Hematopoietic multipotent progenitor cell treated with erythropoietin and hydrocortisone succinate and interleukin-3 and kit ligand, for 4 days (in vitro differentiated cells): ENCODE measurements at places on chromosomes 11 and 22.
A peak's percentile ranks its signal among the peaks of the same experiment; 100 is the strongest.

GRCh38 chr11:37107415-37107814 lies 509.4 kb upstream of the RAG2 start:
- peak; percentile 8 for DNase-seq

GRCh38 chr11:12451179-12451814 lies 73.9 kb downstream of the PARVA start:
- DNase-seq = no peak

- no peak for DNase-seq
Measured at GRCh38 chr11:125313271-125314219, 149.0 kb downstream of the PKNOX2 start.

GRCh38 chr11:42200311-42200710 lies 740.9 kb upstream of the LRRC4C start:
- no peak for DNase-seq

- no peak for DNase-seq
Measured at GRCh38 chr22:30497466-30498150, 7.9 kb downstream of the SEC14L4 start.

DNA sequence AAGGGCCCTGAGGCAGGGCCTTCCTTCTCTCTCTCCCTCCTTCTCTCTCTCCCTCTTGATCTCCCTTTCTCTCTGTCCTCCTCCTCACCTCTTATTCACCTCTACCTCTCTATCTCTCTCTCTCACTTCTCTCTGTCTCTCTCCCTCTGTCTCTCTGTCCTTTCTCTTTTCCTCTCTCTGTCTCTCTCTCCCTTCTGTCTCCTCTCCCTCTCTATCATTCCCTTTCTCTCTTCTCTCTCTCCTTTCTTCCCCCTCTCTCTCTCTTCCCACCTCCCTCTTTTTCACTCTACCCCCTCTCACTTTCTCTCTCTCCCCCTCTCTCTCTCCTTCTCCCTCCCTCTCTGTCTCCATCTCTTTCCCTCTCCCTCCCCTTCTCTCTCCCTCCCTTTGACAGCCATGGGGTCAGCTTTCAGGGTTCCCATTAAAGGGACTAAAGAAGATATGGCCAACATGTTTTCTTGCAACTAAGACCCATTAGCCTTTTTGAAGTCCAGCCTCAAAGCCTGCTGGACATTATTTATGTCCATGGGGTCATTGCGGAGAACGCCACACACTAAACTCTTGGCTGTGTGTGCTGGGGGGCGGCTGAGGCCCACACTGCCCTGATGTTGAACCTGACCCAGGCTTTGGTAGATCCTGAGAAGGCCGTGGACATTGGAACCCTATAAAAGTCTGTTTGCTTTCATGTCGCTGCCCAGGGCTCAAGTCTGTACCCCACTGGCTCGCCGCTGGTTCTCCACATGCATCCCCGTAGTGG lies 15.0 kb downstream of the ANO1 start:
- no peak for DNase-seq

GRCh38 chr11:58898106-58898505 lies 41.2 kb upstream of the GLYATL1 start:
- DNase-seq = no peak

- peak; percentile 88 for DNase-seq
Measured at GRCh38 chr11:60951904-60952741, at the start of gene SLC15A3. Gene SLC15A3 (minus strand): TSS chr11:60952176. CDS start chr11:60951551, 625 bp downstream.

DNA sequence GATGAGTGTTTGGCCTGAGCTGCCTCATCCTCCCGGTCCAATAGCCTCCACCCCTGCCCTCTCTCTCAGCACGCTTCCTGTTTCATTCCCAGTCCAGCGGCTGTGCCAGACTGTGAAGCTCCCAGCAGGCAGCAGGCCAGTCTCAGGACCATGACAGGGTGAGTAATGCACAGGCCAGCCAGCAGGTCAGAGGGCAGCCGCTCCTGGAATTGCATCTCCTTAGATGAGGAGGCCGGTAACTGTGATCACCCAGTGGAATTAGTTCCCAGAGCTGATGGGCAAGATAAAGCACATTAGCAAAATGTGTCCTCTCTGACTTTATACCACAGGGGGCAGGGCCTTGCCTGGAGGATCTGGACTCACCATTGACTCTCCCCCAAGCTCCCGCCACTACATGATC lies 251.2 kb downstream of the ETS1 start:
- peak; percentile 13 for DNase-seq

GRCh38 chr22:31295831-31296657 lies 3.8 kb upstream of the PIK3IP1 start:
- DNase-seq = peak; percentile 29

DNA sequence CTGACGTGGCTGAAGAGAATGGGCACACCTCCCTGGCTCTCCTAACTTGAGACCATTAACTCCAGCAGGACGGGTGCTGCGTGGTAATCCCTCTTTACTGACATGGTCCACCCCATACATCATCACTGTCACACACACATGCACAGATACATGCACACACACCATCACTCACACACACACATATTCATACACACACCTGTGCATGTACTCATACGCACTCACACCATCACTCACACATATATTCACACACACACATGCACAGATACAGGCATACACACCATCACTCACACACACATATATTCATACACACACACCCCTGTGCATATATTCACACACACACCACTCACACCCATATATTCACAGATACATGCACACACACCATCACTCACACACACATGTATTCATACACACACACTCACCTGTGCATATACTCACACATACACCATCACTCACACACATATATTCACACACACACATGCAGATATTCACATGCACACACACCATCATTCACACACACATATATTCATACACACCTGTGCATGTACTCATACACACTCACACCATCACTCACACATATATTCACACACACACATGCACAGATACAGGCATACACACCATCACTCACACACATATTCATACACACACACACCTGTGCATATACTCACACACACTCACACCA lies 74.8 kb downstream of the EFCAB6 start:
- DNase-seq = no peak

DNA sequence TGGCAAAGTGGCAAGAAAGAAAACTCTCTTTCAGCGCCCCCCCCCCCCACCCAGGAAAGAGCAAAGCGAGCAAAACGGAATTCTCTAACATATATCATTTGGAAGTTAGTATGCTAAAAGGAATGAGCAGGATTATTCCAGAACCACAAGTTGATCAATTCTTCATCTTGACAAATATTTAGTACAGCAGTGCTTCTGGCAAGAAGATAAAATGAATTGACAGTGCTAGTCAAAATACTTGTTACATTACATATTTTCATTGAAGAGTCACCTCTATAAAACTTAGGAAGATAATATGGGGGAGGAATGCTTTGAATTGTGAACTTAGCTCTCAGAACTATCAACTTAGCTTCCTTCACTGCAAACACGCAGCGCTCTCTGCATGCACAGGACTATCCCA lies 377.4 kb downstream of the DYNC2H1 start:
- no peak for DNase-seq
